ENCODE measurements at places on chromosomes 5 and 9.

DNA sequence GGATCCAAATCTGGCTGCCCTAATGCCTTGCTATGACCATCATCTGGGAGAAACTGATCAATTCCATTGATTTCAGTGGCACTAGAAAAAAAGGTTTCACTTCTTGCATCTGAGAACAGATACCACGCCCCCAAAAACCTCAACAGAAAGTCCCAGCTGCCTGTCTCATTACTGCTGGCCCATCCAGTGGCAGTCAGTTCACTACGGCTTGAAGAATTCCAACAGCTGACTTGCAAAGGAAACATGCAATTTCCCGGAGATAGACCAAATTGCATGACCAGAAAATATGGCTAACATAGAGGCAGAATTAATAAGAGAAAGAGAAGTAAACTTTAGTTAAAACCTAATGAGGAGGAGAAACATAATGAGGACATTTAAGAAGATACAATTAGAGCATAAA lies 48.6 kb downstream of the UGCG start:
- no peak for DNase-seq

- DNase-seq = no peak
Measured at GRCh38 chr5:150448334-150448733, 1.2 kb downstream of the RPS14 start.

- no peak for DNase-seq
Measured at GRCh38 chr5:168773226-168773625, 194.1 kb upstream of the PANK3 start.

DNA sequence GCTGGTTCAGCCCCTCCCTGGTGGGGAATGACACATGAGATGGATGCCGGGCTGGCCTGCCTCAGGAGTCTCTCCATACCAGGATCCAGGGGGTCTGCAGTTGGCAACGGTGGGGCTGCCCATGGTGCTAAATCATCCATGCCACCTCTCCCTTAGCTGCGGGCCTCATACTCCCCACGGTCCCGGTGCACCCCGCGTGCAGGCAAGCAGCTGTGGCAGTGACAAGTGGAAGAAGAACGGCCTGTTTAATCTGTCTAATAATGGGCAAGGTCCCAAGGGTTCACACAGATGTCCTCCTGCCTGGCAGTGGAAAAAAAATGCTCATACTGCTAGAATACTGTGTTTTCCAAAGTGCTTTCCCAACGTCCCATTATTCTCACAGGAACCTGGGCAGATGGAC lies 196.9 kb upstream of the PANK3 start:
- no peak for DNase-seq
